ENCODE measurements at places on chromosomes 1 and 21. TPM values are rescaled to one million over a fixed set of nuclear protein-coding genes. Genes with fewer than 3 reads are reported as not detected.
A peak's percentile ranks its signal among the peaks of the same experiment; 100 is the strongest.

DNA sequence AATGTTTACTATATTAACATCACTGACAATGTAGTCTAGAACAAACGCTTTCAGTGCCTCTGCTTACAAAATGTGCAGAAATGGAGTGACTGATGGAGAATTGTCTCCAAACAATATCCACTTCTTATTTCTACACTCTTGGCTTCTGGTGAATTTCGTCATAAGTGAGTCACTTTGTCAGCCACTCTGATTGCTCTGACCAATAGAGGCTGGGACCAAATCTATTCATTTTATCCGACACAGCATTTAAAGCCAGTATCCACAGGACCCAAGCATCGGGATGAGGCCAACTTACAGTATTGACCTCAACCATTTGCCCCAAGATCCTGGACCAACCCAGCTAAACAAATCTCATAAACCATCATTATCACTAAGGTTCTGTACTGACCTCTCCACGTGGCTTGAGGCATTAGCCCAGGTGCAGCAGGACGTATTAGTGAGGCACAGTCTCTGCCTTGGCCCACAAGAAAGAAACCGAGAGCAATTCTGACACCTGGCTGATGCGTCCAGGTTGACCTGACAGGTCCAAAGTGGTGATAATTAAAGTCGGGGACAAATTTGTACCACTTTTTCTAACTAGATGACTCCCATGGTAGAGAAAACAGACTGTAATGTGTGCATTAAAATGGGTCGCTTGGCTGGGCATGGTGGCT lies 53.3 kb upstream of the ERO1B start:
- DNase-seq = no peak
- no peaks in the 10 kb centered on the region for H3K36me3 ChIP-seq
- H3K4me3 ChIP-seq = no peak overlapping the region
- H3K27me3 ChIP-seq = no peaks in the 10 kb centered on the region
- no peaks in the 10 kb centered on the region for H3K4me1 ChIP-seq

DNA sequence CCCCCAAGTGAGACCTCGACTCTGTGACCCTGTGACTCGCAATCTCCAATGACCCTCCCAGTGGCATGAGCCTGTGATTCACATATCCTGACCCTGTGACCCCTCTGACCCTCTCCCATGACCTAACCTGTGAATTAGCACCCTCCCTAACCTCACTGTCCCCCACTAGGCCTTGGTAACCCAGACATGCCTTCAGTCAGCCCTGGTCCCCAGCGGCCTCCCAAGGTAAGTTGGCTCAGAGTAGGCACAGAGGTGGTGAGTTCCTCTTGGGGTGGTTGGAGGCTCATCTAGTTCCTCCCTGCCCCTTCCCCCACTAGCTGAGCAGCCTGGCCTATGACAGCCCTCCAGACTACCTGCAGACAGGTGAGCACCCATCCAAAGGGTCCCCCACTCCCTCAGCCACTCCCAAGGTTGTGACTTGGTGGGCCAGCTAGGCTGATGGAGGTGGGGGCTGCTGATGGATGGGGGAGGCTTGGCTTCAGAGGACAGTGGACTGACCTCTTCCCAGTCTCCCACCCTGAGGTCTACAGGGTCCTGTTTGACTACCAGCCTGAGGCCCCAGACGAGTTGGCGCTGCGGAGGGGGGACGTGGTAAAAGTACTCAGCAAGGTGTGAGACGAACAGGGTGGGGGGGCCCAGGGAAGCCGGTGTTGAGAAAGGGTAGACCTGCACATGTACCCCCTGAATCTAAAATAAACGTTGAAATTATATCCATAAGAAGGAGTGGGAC lies 1.6 kb downstream of the SH3D21 start:
- H3K4me3 ChIP-seq = peak overlapping the region; percentile 95
- no peaks in the 10 kb centered on the region for H3K27me3 ChIP-seq
- no peak overlapping the region for H3K27ac ChIP-seq
- H3K4me1 ChIP-seq = peaks cover 35% of the 10 kb centered on the region

The PHLDA3 gene
- 3.4 TPM for total RNA-seq

- no peak for DNase-seq
- H3K27me3 ChIP-seq = peaks cover 29% of the 10 kb centered on the region
- H3K4me1 ChIP-seq = no peaks in the 10 kb centered on the region
- no peak overlapping the region for H3K27ac ChIP-seq
- H3K4me3 ChIP-seq = no peak overlapping the region
These were observed 112.4 kb upstream of the ZBTB40 start for GRCh38 chr1:22339237-22339636.

The TRABD2B gene
- not detected for total RNA-seq

- H3K27ac ChIP-seq = no peak overlapping the region
- H3K4me1 ChIP-seq = no peaks in the 10 kb centered on the region
- no peaks in the 10 kb centered on the region for H3K36me3 ChIP-seq
- no peak overlapping the region for H3K4me3 ChIP-seq
- H3K27me3 ChIP-seq = no peaks in the 10 kb centered on the region
- DNase-seq = no peak
These were observed 151.6 kb upstream of the IVNS1ABP start for GRCh38 chr1:185468626-185469025.

- peak; percentile 49 for DNase-seq
- H3K27me3 ChIP-seq = peaks cover 14% of the 10 kb centered on the region
- H3K27ac ChIP-seq = no peak overlapping the region
- no peaks in the 10 kb centered on the region for H3K36me3 ChIP-seq
These were observed 43.3 kb downstream of the TP73 start for GRCh38 chr1:3695326-3696217.

DNA sequence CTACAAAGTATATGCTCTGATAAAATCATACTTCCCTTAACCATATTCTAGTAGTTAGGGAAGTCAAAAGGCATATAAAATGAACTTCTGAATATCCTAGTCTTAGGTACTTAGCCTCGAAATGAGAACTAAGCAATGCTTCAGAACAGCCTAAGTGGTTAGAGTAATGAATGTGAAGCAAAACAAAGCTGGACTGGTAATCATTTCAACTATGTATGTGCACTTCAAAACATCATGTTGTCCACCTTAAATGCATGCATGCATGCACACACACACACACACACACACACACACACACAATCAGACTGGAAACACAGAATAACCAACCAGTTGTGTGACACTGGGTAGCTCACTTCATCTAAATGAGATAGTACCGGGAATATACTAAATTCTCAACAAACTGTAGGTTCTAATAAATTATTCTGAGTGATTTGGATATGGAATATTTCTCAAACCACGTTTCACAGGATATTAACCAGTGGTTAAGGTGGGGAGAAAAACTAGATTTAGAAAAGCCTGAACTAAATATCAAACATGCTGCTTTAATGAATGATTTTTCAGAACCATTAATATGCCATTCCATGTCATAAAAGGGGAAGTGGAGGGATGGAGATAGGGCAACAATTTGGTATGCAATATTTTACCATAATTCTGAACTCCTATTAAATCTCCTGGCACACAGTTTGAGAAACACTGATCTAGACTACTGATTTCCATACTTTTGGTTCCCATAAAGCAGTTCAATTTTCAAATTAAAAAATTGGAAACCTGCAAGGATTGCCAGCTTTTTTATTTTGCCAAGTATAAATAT lies 19.5 kb downstream of the RNF115 start:
- H3K27ac ChIP-seq = no peak overlapping the region
- peaks cover 2% of the 10 kb centered on the region for H3K36me3 ChIP-seq
- peaks cover 31% of the 10 kb centered on the region for H3K4me1 ChIP-seq
- H3K4me3 ChIP-seq = no peak overlapping the region
- DNase-seq = no peak

- H3K36me3 ChIP-seq = no peaks in the 10 kb centered on the region
- H3K27ac ChIP-seq = no peak overlapping the region
- H3K27me3 ChIP-seq = peaks cover 4% of the 10 kb centered on the region
These were observed 12.5 kb downstream of the ADORA1 start for GRCh38 chr1:203139976-203140475.
